Activated T-helper 9 cell treated with anti-CD3 and anti-CD28 coated beads, Interleukin-2, amount 50 U/mL, for 16 hours (primary cell): ENCODE measurements at places on chromosomes 6 and 20.

DNA sequence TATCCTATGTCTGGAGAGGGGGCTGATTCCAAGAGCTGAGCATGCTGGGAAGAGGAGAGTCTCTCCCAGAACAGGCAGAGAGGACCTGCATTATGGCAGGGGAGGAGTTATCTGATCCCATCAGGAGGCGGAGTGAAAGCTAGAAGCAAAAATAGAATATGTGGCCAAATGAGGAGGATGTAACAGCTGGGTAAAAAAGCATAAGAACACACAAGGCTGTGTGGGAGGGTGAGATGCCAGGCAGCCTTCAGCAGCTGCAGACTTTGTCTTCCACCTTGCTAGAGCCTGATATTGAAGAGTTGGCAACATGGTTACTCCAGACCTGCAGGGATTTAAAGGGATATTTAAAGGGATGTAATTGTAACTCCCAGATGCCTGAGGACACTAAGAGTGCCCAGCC lies 167.1 kb downstream of the PTPRT start:
- DNase-seq = no peak

DNA sequence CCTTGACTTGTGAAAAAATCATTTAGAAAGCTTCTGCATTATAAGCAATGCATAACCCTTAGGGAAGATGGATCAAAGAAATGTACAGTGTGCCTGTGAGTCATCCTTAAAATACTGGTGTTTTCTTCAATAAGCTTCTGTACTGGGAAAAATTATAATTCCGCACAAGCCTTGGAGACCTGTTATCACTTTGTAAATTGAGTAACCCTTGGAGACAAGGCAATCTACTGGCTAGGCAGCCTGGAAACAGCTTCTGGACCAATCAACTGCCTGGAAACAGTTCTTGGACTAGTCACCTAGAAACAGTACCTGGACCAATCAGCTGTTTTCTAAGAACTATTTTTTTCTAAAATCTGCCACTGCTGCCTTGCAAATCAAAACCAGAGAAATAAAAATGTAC lies 25.8 kb upstream of the RNGTT start:
- DNase-seq = no peak

DNA sequence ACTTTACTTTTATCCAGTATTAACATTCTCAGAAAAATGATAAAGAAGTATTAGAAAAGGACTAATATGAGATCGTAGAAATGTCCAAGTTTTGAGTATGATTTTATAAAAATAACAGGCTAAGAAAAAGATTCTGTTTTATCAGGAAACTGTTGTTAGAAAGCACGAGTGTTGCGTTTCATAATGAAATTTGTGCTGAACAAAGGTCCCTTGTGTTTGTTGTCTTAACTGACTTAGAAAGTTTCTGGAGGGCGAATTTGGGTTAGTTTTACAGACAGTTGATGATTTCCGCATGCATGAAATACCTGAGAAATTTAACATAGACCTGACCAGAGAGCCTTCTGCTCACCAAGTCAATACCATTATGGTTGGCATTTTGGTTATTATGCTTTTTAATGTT lies 136.0 kb downstream of the FNDC1 start:
- no peak for DNase-seq

DNA sequence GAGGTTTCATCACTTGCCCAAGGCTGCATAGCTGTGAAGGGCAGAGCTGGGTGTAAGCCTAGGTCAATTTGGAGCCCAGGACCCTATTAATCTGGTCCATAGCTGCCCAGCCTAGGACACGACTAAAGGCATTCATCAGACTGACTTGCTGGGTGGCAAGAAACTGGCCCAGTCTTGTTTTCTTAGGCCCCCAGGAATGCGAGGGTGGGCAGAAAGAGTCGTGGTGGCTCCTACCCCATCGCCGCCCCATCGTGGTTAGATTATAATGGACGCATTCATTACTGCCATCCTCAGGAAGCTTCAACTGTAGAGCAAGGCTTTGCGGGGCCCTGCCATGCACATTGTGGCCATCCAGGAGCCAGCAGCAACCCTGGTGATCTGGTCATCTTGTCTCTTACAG lies 16.1 kb downstream of the DYNLRB1 start:
- DNase-seq = no peak

DNA sequence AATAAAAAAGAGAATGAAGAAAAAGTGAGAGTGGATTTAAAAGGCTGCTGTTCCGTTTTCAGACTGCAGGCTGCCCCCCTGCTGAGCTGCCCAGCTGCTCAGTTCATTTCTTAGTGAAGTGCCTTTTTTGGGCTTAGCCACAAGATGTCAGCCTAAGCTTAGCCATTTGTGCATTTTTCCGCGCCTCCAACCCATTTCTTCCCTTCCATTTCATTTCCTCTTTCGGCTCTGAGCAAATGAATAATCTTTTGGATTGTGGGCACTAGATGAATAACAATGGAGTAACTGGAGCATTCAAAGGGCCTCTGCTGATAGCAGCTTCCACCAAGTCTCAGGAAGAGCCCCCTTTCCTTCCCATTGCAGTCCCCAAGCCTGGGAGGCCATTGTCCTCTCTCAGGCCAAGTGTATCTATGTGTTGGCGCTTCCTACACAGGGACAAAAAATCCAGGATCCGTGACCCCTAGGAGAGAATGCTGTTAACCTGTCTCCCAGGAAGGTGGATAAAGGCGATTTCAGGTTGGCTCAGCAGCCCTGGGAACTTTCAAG lies 83.5 kb upstream of the SPTLC3 start:
- no peak for DNase-seq

DNA sequence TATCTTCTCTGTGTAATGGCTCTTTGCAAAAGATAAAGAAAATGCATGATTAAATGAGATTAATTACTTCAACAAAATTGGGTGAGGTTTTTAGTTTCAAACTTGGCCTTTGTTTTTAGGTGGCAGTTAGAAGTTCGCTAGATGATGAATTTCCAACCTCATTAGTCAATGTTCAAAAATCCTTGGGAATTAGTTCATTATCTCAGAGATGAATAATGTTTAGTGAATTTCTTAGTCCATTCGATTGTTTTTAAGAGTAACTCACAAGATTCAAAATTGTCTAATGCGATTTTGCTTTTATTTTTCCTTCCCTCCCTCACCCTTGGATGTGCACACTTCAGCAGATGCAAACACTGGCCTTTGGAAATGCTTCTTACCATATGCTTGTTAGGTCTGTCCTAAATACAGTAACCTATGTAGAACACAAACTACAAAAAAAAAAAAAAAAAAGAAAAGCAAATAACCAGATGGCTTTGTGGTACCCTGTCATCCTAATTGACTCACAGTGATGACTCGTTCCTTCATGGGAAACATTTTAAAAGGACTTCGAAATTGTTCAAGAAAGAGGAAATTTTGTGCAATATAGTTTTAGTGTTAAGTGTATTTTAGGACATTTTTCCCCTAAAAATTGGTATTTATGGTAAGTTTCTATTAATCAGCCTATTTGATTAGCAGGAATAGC lies 66.7 kb downstream of the FAM229B start:
- no peak for DNase-seq

DNA sequence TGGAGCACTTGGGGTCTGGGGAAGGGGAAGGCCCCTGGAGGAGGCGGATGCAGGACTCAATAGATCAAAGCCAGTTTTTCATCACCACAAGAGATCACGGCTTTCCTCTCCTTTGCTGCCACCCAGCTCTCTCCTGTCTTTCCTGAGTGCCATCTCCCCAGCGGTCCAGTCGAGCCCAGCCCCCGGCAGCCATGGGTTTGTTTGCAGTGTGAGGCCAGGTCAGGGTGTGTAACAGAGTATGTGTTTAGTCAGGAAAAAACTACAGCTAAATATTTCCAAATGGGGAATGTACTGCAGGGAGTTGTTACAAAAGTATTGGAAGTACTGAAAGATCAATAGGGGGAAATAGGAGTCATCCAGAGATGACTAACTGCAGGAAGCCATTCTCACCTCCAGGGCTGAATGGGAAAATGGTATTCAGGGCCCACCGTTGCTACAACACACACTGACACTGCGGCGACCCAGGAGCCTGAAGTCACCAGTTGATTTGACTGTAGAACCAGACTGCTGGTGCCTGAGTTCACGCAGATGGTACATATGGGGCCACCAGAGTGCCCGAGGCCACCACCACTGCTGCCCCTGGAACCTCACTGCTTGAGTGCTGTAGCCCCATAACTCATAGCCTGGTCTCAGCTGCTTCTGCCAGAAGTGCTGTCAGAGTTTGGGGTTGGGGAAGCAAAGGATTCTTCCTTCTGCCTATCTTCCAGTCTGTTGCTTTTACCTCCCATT lies 23.6 kb upstream of the FANCE start:
- no peak for DNase-seq

DNA sequence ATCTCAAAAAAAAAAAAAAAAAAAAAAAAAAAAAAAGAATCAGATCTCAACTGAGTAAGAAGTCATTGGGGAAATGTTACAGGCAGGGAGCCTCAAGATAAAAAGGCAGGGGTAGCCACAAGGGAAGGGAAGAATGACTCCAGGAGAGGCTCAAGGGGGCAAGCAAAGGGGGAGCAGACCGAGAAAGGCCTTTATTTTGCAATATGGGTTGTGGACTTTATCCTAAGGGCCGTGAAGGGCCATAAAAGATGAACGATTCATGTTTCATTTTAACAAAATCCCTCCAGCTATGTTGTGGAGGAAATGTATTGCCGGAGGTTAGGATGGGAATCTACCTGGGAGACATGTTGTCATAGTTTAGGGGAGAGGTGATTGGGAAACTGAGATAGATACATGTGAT lies 25.8 kb upstream of the SEC63 start:
- DNase-seq = no peak

DNA sequence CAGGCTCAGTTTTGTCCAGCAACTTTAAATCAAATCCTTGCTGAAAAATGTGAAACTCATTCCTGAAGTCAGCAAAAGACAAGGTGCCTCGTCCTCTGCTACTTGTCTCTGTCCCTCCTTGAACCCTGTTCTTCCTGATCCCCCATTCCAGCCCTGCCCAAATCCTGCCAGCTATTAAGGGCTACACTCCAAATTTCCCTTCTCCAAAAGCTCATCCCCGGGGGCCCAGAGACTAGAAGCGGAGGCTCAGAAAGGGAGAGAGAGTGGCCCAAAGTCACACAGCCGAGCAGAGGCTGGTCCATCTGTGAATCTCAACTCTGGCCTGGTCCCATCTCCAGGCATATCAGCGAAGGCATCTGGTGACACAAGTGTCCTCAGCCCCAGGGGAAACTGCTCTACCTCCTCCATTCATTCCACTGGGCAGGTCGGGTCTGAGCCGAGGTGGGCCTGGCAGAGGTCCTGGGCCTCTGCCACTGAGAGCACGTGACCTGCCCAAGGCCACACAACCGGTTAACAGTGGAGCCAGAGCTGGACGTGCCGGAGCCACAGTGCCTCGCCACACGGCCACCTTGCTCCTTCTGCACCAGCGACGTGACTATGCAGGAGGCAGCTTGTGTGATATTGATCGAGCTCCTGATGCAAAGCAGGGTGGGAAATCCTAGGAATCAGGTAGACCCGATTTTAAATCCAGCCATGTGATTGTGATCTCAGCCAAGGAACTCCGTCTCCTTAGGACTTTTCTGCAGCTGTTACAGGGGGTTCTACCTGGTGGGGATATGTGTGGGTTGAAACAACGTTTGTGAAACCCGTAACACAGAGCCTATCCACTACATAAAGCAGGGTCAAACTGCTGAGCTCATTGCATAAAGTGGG lies 28.6 kb downstream of the NOL4L start:
- DNase-seq = no peak

DNA sequence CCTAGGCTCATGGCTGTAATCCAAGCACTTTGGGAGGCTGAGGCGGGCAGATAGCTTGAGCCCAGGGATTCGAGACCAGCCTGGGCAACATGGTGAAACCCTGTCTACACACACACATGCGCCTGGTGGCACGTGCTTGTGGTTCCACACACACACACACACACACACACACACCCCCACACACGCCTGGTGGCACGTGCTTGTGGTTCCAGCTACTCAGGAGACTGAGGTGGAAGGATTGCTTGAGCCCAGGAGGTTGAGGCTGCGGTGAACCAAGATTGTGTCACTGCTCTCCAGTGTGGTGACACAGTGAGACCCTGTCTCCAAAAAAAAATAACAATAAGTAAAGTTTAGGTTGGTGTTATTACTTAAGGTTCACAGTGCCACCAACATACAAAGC lies 165.8 kb downstream of the ZFAND3 start:
- peak; percentile 10 for DNase-seq

DNA sequence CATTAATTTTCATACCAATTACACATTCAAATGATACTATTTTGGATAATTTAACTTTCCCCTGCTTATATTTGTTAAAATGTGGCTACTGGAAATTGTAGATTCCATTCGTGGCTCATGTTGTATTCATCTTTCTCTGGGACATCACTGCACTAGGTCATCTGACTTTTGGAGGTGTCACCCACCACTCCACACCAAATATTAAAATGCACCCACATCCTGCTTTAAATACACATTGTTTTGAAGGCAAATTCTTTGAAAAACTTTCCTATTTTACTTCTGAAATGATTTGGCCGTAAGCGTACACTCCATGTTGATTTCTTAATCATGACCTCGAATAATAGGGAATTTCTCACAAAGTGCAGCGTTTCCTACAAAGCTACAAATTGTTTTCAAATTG lies 8.7 kb upstream of the RBM38 start:
- DNase-seq = no peak

- no peak for DNase-seq
These were observed 14.3 kb upstream of the SIRT5 start for GRCh38 chr6:13559968-13560650.

DNA sequence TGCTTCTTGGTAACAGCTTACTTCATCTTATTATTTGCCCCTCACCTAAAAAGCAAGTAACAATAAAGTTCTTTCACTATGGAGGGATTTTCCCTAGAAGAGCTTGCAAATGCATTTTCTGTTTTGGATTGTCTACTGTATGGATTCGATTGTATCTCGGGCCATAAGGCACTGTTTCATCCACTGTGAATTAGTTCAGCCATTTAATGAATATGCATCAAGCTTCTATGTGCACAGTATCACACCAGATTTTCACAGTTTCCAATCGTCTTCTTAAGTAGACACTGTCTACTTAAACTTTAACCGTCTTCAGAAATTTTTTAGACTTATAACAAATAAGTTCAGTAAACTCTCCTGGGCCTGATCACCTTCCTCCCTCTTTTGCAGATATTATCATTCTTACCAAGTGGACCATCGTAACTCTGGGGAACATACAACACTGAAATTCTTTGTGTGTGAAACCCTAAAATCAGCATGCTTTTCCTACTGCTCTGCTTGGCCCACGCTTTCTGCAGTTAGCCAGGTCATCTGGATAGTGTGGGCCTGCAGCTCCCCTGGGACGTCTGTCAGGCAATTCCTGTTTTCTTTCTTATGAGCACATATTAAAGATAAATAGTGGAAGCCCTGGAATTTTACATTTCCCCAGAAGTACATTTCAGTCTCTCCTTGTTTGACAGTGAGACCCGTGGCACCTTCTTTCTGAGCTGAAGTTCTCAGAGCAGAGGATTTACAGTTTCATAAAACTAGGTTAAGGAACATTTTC lies 136.5 kb upstream of the PDE10A start:
- DNase-seq = no peak

GRCh38 chr6:12324099-12324498 lies 33.9 kb downstream of the EDN1 start:
- DNase-seq = no peak

GRCh38 chr20:62716198-62716940 lies 7.7 kb downstream of the NTSR1 start:
- DNase-seq = no peak
